ENCODE measurements at places on chromosomes 16 and 17.
A peak's percentile ranks its signal among the peaks of the same experiment; 100 is the strongest.

DNA sequence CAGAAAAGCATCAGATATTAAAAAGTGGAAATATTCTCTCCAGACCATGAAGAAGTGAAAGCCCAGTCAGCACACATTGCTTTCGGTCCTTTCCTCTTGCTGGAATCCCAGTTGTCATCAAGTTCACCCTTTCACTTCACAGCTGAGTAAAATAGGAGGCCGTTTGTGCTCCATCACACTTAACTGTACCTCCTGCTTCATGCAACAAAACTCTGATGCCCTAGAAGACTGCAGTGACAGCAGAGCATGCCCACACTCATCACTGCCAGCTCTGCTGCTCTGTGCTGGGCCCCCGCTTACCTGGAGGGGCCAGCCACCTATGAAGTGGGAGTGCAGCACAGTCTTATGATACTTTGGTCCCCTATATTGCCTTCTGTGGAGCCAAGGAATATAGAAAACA is 62.5 kb downstream of the N4BP1 start:
- DNase-seq = no peak
- H3K4me3 ChIP-seq = no peak overlapping the region
- H3K27me3 ChIP-seq = no peaks in the 10 kb centered on the region

DNA sequence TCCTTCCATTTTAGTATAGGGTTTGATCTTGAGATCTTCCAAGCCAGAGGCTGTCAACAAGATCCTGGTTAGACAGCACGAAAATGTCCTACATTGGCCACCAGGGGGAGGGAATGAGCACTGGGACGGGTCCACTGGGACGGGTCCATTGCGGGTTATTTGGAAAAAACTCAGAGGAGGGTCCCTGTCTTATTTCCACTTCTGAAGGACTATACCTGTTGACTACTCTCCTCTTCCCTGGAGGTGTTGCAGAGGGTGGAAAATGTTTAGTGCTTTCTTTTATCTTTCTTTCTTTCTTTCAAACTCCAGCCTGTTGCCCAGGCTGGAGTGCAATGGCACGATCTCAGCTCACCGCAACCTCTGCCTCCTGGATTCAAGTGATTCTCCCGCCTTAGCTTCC is 2.5 kb downstream of the TTLL6 start:
- no peak overlapping the region for H3K4me3 ChIP-seq
- peak; percentile 73 for DNase-seq
- peaks cover 16% of the 10 kb centered on the region for H3K4me1 ChIP-seq

GRCh38 chr16:21100447-21100846 is 50.2 kb downstream of the DNAH3 start:
- H3K27me3 ChIP-seq = peaks cover 50% of the 10 kb centered on the region
- H3K4me1 ChIP-seq = no peaks in the 10 kb centered on the region
- H3K36me3 ChIP-seq = no peaks in the 10 kb centered on the region
- no peak overlapping the region for H3K27ac ChIP-seq
- no peak overlapping the region for H3K4me3 ChIP-seq

DNA sequence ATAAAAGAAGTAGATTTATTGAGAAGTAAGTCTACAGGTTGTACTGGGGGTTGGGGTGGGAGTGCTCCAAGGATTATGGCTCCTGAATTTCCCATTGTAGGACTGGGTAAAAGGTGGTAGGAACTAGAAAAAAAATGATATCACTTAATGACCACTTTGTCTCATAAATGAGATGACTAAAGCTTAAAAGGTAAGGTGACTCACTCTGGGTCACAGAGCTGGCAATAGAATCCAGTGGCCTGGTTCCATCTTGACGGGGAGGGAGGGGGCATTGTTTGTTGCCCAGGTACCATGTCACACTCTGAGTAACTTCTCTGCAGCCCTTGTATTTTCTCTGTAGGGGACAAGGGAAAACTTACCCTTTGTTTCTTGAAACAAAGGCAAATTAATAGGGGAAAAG is 126.1 kb downstream of the PITPNC1 start:
- H3K36me3 ChIP-seq = peaks cover 10% of the 10 kb centered on the region
- peaks cover 28% of the 10 kb centered on the region for H3K4me1 ChIP-seq
- no peaks in the 10 kb centered on the region for H3K27me3 ChIP-seq
- no peak overlapping the region for H3K27ac ChIP-seq
- H3K4me3 ChIP-seq = no peak overlapping the region

DNA sequence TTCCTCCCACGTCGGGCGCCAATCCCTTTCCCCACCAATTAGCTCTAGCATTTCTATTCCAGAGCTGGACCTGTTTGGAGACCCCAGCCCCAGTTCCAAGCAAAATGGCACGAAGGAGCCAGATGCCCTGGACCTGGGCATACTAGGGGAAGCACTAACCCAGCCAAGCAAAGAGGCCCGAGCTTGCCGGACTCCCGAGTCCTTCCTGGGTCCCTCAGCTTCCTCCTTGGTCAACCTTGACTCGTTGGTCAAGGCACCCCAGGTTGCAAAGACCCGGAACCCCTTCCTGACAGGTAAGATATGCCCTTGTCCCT is 5.6 kb upstream of the SPATA20 start:
- H3K4me1 ChIP-seq = peaks cover 23% of the 10 kb centered on the region
- peaks cover 47% of the 10 kb centered on the region for H3K27me3 ChIP-seq
- peak overlapping the region; percentile 77 for H3K4me3 ChIP-seq
- H3K36me3 ChIP-seq = no peaks in the 10 kb centered on the region
- no peak for DNase-seq

- H3K27ac ChIP-seq = no peak overlapping the region
- H3K27me3 ChIP-seq = peaks cover 45% of the 10 kb centered on the region
- peaks cover 58% of the 10 kb centered on the region for H3K4me1 ChIP-seq
- H3K4me3 ChIP-seq = peak overlapping the region; percentile 54
- peak; percentile 25 for DNase-seq
Measured at GRCh38 chr17:7043182-7043496, 753 bp downstream of the SLC16A11 start.

GRCh38 chr16:19657831-19658230 is 60.2 kb downstream of the KNOP1 start:
- no peaks in the 10 kb centered on the region for H3K27me3 ChIP-seq
- no peak overlapping the region for H3K4me3 ChIP-seq
- peaks cover 39% of the 10 kb centered on the region for H3K36me3 ChIP-seq
- H3K4me1 ChIP-seq = no peaks in the 10 kb centered on the region
- H3K27ac ChIP-seq = no peak overlapping the region

- no peak overlapping the region for H3K27ac ChIP-seq
- peaks cover 62% of the 10 kb centered on the region for H3K27me3 ChIP-seq
- H3K4me1 ChIP-seq = no peaks in the 10 kb centered on the region
- no peaks in the 10 kb centered on the region for H3K36me3 ChIP-seq
Measured at GRCh38 chr17:77312786-77313599, 172.2 kb downstream of the SEC14L1 start.

DNA sequence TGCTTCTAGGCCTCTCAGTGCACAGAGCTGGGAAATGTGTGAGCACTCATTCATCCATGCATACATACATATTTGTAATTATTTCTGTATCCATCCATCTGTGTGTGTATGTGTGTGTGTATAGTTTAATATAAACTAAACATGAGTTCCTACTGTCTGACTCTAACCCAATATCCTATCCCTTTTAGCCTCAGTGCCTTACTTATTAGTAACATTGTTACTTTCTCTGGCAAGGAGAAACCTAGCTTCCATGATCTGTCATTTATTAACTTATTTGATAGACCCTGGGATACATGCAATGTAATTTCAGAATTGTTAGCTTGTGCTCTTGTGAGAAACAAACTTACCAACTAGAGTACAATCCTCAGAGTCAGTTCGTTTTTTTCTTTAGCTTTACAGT is 59.0 kb upstream of the WSCD1 start:
- H3K36me3 ChIP-seq = no peaks in the 10 kb centered on the region
- H3K27ac ChIP-seq = no peak overlapping the region
- DNase-seq = no peak

GRCh38 chr17:83149029-83149725 is 69.8 kb downstream of the METRNL start:
- H3K36me3 ChIP-seq = no peaks in the 10 kb centered on the region
- H3K27ac ChIP-seq = no peak overlapping the region
- no peak for DNase-seq

- no peak overlapping the region for H3K27ac ChIP-seq
- H3K27me3 ChIP-seq = peaks cover 17% of the 10 kb centered on the region
- DNase-seq = no peak
- no peak overlapping the region for H3K4me3 ChIP-seq
- H3K36me3 ChIP-seq = no peaks in the 10 kb centered on the region
- no peaks in the 10 kb centered on the region for H3K4me1 ChIP-seq
Measured at GRCh38 chr16:86755571-86756006, 177.2 kb downstream of the FOXL1 start.

- no peak overlapping the region for H3K4me3 ChIP-seq
- H3K27me3 ChIP-seq = peaks cover 55% of the 10 kb centered on the region
- H3K27ac ChIP-seq = no peak overlapping the region
- H3K4me1 ChIP-seq = peaks cover 5% of the 10 kb centered on the region
- DNase-seq = peak; percentile 81
Measured at GRCh38 chr16:4330277-4330874, 14.5 kb downstream of the GLIS2 start.

- H3K4me1 ChIP-seq = peaks cover 19% of the 10 kb centered on the region
- H3K4me3 ChIP-seq = no peak overlapping the region
Measured at GRCh38 chr16:72854267-72854959, 193.5 kb downstream of the ZFHX3 start.

DNA sequence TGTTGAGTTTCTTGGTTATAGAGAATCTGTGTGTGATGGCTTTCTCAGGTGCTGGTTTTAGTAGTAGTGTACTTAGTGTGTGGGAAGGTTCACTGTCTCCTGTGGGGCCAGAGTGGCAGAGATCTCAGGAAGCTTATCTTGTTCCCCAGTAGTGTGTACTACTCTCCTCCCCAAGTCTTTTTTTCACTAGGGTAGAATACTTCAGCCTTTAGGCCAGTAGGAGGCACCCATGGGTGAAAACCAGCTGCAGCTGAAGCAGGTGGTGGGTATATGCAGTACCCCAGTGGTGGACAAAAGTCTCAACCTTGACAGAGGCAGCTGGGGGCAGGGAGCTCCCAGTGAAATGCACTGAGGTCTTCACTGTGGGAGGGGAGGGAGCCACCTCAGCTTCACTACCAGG is 109.9 kb downstream of the PHKB start:
- peaks cover 42% of the 10 kb centered on the region for H3K36me3 ChIP-seq
- peaks cover 81% of the 10 kb centered on the region for H3K4me1 ChIP-seq
- H3K27me3 ChIP-seq = no peaks in the 10 kb centered on the region

- no peak overlapping the region for H3K27ac ChIP-seq
- H3K36me3 ChIP-seq = no peaks in the 10 kb centered on the region
- peaks cover 31% of the 10 kb centered on the region for H3K27me3 ChIP-seq
- H3K4me3 ChIP-seq = no peak overlapping the region
- no peaks in the 10 kb centered on the region for H3K4me1 ChIP-seq
Measured at GRCh38 chr17:32928586-32929535, 908 bp downstream of the TMEM98 start.

- DNase-seq = no peak
- H3K4me3 ChIP-seq = no peak overlapping the region
- H3K27me3 ChIP-seq = no peaks in the 10 kb centered on the region
- H3K36me3 ChIP-seq = no peaks in the 10 kb centered on the region
- no peaks in the 10 kb centered on the region for H3K4me1 ChIP-seq
- H3K27ac ChIP-seq = no peak overlapping the region
Measured at GRCh38 chr16:61296814-61297213, 739.4 kb downstream of the CDH8 start.

DNA sequence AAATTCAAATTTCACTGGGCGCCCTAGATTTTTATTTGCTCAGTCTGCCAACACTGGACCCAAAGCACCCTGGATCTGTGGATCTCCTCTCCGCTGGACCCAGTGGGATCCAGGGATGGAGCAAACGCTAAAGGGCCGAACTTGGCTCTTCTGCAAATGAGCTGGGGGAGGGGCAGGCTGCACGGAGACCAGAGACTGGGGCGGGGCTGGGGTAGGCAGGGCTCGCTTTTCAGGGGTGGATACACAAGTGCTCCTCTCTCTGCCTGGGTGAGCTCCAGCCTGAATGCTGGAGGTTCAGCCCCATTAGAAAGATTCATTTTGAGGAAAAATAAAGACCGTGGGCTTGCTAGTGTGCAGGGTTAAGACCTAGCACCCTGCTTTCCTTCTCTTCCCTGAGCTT is 8.9 kb downstream of the CBX4 start:
- H3K27ac ChIP-seq = no peak overlapping the region
- H3K27me3 ChIP-seq = peaks cover 36% of the 10 kb centered on the region
- H3K4me3 ChIP-seq = no peak overlapping the region
- no peak for DNase-seq

DNA sequence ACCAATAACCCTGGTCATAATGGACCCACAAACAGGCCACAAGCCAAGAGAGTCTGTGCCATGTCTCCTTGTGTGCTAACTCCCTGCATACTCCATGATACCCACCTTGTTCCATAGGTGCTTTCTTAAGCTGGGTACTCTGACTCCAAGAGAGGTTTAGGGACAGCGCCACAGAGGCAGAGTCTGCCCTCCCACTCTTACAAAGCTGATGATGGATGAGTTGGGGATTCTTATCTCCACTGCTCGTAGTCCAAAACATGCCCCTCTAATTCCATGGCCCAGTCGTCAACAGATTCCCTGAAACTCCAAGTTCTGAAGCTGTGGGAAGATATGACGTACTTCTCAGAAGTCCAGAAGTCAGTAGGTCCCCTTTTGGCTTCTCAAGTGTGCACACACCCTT is 184.4 kb upstream of the CCL2 start:
- no peaks in the 10 kb centered on the region for H3K36me3 ChIP-seq
- peaks cover 14% of the 10 kb centered on the region for H3K27me3 ChIP-seq
- H3K4me3 ChIP-seq = no peak overlapping the region
- H3K4me1 ChIP-seq = no peaks in the 10 kb centered on the region
- H3K27ac ChIP-seq = no peak overlapping the region

DNA sequence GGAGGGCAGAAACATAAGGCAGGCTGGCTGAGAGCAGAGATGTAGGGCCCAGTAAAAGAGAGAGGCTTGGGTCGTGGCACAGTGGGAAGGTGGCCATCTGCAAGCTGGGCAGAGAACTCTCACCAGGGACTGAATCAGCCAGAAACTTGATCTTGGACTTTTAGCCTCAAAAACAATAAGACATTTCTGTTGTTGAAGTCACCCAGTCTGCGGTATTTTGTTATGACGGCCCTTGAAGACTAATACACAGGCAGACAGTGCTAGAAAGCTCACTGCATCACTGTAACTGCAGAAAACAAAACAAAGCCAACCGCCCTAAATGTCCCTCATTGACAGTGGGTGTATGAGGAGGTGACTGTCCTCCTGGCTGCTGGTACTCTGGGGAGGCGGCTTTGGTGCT is 3.9 kb upstream of the JPH3 start:
- no peak overlapping the region for H3K27ac ChIP-seq
- H3K4me1 ChIP-seq = peaks cover 7% of the 10 kb centered on the region
- no peaks in the 10 kb centered on the region for H3K36me3 ChIP-seq
- DNase-seq = no peak
- no peak overlapping the region for H3K4me3 ChIP-seq

- H3K27ac ChIP-seq = no peak overlapping the region
- no peak overlapping the region for H3K4me3 ChIP-seq
- peaks cover 4% of the 10 kb centered on the region for H3K4me1 ChIP-seq
Measured at GRCh38 chr17:79971651-79972050, 64.0 kb downstream of the TBC1D16 start.

- no peaks in the 10 kb centered on the region for H3K27me3 ChIP-seq
- no peak overlapping the region for H3K4me3 ChIP-seq
- H3K36me3 ChIP-seq = peaks cover 52% of the 10 kb centered on the region
- no peak for DNase-seq
- H3K27ac ChIP-seq = no peak overlapping the region
- peaks cover 6% of the 10 kb centered on the region for H3K4me1 ChIP-seq
Measured at GRCh38 chr17:46061435-46061834, 62.4 kb downstream of the STH start.

All from activated naive CD4-positive, alpha-beta T cell treated with anti-CD3 and anti-CD28 coated beads, Interleukin-2, amount 10 ng/mL, durations not matched to agents 7 days and 5 days (primary cell).